ENCODE measurements at places on chromosomes 11 and 22.

DNA sequence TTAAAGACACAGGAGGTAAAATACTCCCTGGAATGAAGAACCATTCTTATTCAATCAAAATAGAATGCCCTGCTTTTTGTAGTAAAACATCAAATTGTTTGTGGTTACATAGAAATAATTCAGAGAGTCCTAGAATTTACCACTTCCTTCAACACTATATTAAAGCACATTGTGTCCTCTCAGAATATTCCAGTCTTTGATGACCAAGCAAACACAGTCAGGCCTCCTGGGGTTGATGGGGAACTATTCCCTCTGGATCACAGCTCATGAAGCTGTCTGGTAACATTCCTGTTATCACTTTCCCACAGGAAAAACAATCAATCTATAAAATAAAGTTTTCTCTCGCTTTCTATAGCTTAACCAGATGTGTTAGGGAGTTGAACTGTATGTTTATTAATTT lies 389.3 kb downstream of the KCNA4 start:
- DNase-seq = no peak

DNA sequence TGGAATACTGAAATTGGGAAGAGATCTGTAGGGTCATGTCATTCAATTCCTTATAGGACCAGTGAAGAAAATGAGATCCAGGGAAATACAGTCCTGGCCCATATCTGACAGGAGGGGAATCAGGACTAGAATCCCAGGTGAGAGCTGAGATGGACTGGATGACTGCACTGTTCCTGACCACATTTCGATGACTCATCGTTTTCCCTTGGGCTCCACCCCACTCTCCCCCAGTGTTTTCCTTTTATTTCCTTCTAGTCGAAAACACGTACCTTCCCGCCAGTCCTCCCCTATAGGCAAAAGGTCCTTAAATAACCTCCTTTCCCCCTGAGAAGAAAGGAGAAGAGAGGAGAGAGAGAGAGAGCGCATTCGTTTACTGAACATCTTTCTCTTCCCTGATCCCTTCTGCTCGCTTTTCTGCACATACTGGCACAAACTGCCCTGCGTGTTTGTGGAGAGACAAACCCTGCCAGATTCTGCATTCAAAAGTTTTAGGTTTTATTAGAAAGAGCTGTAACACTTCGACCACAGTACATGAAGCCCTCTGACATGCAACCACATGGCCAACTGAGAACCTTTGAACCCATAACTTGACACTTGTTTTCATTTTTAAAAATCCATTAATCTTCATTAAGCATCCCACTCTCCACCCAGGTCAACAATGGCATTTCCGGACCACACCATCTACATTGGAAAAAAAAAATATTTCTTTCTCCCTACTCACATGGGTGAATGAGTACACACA lies 565.7 kb downstream of the METTL15 start:
- DNase-seq = no peak

GRCh38 chr22:46104881-46105493 lies 45.3 kb upstream of the PPARA start:
- no peak for DNase-seq

DNA sequence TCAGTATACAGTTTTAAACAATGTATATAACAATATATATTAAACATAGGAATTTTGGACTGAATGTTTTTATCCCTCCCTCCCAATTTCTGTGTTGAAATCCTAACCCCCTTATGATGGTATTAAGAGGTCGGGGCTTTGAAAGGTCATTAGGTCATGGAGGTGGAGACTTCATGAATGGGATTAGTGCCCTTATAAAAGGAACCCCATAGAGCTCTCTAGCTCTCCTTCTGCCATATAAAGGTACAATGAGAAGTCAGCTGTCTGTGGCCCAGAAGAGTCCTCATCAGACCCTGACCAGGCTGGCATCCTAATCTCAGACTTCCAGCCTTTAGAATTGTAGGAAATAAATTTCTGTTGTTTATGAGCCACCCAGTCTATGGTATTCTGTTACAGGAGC lies 6.5 kb downstream of the NNMT start:
- DNase-seq = no peak

GRCh38 chr22:20494978-20495860 lies at the start of gene KLHL22:
KLHL22 (minus strand) TSS chr22:20495795; CDS start chr22:20489211, 6,584 bp downstream.
- DNase-seq = peak; percentile 45
